Breast epithelium (tissue), 4 donors: ENCODE measurements at places on chromosomes 2 and 18.
A peak's percentile ranks its signal among the peaks of the same experiment; 100 is the strongest.

- DNase-seq, result no peak
These were observed 1154.8 kb upstream of the ZEB2 start for GRCh38 chr2:145674705-145675104.

DNA sequence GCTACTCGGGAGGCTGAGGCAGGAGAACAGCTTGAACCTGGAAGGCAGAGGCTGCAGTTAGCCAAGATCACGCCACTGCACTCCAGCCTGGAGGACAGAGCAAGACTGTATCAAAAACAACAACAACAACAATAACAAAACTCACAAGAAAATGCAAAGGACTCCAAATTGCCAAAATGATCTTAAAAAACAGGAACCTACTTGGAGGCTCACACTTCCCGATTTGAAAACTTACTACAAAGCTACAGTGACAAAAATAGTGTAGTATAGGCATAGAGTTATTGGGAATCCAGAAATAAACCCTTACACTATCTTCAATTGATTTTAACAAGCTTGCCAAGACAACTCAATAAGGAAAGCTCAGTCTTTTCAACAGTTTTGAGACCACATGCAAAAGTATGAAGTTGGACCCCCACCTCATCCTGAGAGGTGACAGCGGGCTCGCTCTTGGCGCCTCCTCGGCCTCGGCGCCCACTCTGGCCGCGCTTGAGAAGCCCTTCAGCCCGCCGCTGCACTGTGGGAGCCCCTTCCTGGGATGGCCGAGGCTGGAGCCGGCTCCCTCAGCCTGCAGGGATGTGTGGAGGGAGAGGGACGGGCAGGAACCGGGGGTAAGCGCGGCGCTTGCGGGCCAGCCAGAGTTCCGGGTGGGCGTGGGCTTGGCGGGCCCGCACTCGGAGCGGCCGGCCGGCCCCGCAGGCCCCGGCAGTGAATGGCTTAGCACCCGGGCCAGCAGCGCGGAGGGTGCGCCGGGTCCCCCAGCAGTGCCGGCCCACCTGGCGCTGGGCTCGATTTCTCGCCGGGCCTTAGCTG is 18.3 kb upstream of the ACVR2A start:
- no peak for DNase-seq

DNA sequence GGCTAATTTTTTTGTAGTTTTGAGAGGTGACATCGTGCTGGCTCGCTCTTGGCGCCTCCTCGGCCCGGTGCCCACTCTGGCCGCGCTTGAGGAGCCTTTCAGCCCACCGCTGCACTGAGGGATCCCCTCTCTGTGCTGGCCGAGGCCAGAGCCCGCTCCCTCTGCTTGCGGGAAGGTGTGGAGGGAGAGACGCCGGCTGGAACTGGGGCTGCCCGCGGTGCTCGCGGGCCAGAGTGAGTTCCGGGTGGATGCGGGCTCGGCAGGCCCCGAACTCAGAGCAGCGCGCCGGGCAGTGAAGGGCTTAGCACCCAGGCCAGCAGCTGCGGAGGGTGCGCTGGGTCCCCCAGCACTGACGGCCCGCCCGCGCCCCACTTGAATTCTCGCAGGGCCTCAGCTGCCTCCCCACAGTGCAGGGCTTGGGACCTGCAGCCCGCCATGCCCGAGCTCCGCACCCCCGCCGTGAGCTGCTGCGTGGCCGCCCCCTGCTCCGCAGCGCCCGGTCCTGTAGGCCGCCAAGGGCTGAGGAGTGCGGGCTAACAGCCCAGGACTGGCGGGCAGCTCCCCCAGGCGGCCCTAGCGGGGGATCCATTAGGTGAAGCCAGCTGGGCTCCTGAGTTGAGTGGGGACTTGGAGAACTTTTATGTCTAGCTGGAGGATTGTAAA is 113.2 kb upstream of the ZSWIM2 start:
- DNase-seq, result no peak

- no peak for DNase-seq
These were observed 49.2 kb upstream of the GPR155 start for GRCh38 chr2:174535757-174536703.

DNA sequence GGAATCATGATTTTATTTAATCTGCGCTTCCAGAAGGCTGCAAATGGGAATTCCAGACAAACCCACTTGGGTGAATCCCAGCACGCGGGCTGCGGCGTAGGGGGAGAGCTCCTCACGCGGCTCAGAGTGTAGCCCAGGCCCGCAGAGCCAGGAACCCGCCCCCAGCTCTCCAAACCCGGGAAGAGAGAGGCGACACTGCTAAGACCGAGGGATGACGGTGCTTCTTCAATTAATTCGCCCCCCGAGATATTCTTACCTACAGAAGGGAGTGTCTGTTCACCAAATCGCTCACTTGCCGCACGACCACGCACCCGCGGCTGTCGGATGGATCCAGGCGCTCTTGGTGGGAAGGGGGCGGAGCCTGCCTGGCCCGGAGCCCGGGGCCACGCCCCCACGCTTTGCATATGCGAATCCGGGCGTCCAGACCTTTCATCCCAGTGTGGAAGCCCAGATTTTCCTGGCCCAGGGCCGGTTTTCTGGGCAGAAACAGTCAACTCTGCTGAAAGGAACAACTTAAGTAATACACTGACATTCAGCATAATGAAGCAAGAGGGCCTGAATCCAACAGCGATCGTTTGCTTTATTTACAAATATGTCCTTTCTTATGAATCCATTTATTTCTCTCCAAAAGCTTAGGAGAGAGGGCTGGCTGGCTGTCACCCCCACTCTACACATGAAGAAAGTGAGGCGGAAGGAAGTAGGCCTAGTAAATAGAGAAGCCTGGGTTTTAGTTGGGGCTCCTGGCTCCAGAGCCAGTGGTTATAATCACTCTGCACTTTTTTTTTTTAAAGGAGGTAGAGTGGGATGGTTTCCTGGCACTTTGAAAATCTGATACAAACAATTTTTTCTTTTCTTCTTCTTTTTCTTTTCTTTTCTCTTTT is at the start of gene SLC19A3:
Gene SLC19A3 (minus strand): TSS at position 342 of the 881 bp plus-strand sequence. CDS start 15,710 bp downstream, outside the sequence.
- DNase-seq, result peak; percentile 66

- no peak for DNase-seq
These were observed 207.0 kb upstream of the FANCL start for GRCh38 chr2:58448065-58448507.

GRCh38 chr2:134420920-134421319 is 167.0 kb downstream of the MGAT5 start:
- no peak for DNase-seq

DNA sequence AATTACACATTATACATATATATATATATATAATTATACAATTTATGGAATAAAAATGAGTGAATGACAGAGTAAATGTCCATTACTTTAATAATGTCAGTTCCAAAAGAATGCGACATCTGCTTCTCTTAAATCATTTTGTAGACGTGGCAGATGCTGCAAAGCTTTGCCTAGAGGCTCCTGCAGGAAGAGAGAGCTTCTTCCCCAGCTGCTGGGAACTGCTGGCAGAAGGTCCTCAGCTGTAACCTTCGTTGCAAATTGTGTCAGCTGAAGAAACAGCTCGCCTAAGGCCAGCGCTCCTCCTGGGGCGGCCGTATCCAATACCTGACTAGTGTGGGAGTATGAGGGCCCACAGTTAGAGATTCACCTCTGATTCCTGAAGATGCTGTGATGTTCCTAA is 9.6 kb upstream of the THNSL2 start:
- DNase-seq, result no peak

- DNase-seq, result no peak
These were observed 127.8 kb downstream of the LNPK start for GRCh38 chr2:175874291-175874690.

GRCh38 chr2:137892739-137893138 is 71.5 kb upstream of the HNMT start:
- no peak for DNase-seq

GRCh38 chr2:200877443-200877842 is 11.4 kb downstream of the PPIL3 start:
- no peak for DNase-seq

DNA sequence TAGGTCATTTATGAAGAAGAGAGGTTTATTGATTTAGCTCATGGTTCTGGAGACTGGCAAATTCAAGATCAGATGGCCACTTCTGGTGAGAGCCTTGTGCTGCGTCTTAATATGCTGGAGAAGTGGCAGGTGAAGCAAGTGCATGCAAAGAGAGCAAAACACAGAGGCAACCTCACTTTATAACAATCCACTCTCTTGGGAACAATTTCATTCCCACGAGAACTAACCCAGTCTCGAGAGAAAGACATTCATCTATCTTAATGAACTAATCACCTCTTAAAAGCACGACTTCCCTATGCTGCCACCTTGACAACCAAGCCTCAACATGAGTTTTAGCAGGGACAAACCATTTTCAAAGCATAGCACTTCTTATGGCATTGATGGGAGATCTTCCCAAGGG is 186.5 kb upstream of the RASGRP3 start:
- no peak for DNase-seq

- DNase-seq, result no peak
These were observed 134.0 kb downstream of the SEPTIN10 start for GRCh38 chr2:109479804-109480203.

- DNase-seq, result no peak
These were observed 33.3 kb downstream of the RBMS1 start for GRCh38 chr2:160460333-160460731.

DNA sequence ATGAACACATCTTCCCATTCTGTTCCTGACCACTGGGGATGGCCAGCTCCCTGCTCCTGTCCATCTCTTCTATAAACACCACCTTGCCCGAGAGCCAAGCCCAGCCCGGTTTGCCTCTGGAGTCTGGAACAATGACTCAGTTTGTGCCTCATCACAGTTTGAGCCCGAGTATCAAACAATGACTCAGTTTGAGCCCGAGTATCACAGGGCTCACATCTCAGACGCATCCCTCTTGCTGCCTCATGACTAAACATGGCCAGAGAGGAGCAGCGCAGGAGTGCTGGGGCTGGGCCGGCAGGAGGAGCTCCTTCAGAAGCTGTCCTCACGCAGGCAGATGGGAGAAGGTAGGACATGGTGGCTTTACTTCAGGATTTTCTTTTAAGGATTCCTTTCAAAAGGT is 68.7 kb downstream of the PXDN start:
- DNase-seq, result peak; percentile 64

- peak; percentile 65 for DNase-seq
These were observed 5.8 kb upstream of the MRPL33 start for GRCh38 chr2:27765621-27766286.

GRCh38 chr18:48800876-48801727 is 149.7 kb downstream of the SMAD7 start:
- DNase-seq, result no peak

DNA sequence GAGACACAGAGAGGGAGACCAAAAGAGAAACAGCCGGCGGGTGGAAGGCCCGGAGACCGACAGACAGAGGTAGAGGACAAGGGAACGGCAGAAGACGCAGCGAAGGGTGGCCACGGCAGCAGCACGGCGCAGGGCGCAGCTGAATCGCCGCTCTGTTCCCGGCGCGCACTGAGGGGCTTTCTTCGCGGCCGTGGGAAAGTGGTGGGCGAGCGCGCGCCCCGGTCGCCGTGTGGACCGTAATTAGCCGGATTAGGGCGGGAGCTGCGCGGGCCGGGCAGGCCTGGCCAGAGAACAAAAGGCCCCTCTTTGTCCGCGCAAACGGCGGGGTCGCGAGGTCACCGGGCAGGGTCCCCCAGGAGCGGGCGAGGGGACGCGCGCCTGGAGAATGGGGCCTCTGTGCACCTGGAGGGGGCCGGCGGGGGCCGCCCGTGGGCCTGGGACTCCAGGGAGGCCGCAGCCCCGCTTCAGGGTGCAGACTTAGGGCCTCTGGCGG is 158.3 kb downstream of the ZFP36L2 start:
- peak; percentile 36 for DNase-seq

- no peak for DNase-seq
These were observed 45.5 kb upstream of the INPP4A start for GRCh38 chr2:98399140-98399539.

DNA sequence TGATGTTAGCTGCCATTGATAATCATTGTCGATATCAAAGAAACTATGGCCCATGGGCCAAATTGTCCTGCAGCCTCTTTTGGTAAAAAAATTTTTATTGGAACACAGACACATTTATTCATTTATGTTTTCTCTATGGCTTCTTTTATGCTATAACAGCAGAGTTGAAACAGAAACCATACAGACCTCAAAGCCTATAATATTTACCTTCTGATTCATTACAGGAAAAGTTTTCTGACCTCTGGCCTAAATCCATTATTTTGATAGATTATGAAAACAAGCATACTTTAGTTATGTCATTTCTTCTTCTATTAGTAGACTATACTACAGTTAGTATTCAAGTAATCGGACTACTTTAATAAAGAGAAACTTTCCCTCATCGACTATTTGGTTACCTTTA is 349.7 kb upstream of the GALNT5 start:
- DNase-seq, result no peak

- DNase-seq, result no peak
These were observed 127.2 kb downstream of the OLA1 start for GRCh38 chr2:174121175-174121574.

DNA sequence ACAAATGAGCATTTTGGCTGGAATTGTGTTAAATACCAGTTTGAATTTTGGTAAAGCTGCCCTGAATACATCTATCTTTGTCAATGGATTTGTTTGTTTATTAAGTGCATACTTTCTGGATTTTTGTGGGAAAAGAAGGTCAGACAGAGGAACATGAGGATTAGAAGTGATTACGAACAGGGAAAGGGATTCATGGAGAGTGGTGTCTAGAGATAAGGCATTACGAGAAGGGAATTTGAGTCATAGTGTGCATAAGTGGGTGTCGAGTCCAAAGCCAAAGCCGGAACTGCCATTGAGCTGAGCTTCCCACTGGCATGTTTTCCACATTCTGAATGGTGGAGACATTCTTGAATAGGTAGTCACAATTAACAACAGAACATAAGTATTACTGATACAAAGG is 68.9 kb upstream of the EFEMP1 start:
- DNase-seq, result no peak

- no peak for DNase-seq
These were observed 1.2 kb upstream of the MZT2A start for GRCh38 chr2:131493199-131493968.

GRCh38 chr2:11175293-11175795 is 20.1 kb downstream of the SLC66A3 start:
- DNase-seq, result no peak

GRCh38 chr18:23964282-23965238 is 50.0 kb upstream of the TTC39C start:
- DNase-seq, result no peak

DNA sequence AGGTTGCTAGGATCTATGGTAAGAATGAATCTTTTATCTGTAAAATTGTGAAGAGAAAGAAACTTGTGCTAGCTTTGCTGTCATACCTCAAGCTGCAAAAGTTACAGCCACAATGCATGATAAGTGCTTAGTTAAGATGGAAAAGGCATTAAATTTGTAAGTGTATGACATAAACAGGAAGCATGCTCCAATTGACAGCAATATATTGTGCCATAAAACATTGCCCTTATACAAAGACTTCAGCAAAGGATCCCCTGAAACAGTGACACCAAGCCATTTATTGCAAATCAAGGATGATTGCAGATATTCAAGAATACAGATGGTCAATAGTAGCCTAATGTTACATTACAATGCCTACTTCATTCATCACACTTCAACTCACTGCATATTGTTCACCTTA is 283.1 kb downstream of the CPS1 start:
- DNase-seq, result no peak

- no peak for DNase-seq
These were observed 636 bp downstream of the ARL4C start for GRCh38 chr2:234496055-234496834.

GRCh38 chr2:44731505-44731904 is 210.0 kb upstream of the SIX3 start:
- no peak for DNase-seq
